PC-9 (cell line): ENCODE measurements at places on chromosomes 16 and 17. TPM values are rescaled to one million over a fixed set of nuclear protein-coding genes. Genes with fewer than 3 reads are reported as not detected.

GRCh38 chr17:18039535-18040260 is 490 bp downstream of the GID4 start:
- peak; percentile 53 for DNase-seq
- H3K4me1 ChIP-seq: peaks cover 36% of the 10 kb centered on the region
- no peak overlapping the region for H3K27ac ChIP-seq
- no peaks in the 10 kb centered on the region for H3K27me3 ChIP-seq
- H3K4me3 ChIP-seq: peak overlapping the region; percentile 92
- H3K36me3 ChIP-seq: no peaks in the 10 kb centered on the region

DNA sequence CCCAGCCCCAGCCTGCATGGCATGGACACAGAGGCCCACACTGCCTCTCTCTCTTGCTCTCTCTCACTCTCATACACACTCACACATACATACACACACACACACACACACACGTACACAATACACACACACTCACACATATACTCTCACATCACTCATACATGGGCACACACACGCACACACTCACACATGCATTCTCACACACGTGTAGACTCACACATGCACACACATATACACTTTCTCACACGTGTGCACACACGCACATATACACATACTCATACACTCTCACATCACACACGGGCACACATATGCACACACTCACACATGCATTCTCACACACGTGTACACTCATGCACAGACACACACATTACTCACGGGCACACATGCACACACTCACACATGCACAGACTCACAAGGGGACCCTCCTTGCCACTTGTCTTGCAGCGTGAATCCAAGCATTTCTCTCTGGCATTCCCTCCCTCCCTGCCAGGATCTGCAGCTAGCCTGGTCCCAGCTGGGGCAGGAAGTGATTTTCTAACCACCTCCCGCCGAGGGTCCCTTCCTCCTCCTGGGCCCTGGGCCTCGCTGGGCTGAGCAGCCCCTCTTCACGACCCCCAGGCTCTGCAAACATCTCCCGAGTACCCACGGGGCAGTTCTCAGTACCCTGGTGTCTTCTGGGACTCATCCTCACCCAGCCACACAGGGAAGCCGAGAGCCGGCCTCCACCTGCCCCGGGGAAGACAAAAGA is 37.5 kb downstream of the IL21R start:
- H3K27me3 ChIP-seq: no peaks in the 10 kb centered on the region
- no peaks in the 10 kb centered on the region for H3K4me1 ChIP-seq
- no peak overlapping the region for H3K4me3 ChIP-seq
- no peaks in the 10 kb centered on the region for H3K36me3 ChIP-seq
- DNase-seq: no peak
- no peak overlapping the region for H3K27ac ChIP-seq

DNA sequence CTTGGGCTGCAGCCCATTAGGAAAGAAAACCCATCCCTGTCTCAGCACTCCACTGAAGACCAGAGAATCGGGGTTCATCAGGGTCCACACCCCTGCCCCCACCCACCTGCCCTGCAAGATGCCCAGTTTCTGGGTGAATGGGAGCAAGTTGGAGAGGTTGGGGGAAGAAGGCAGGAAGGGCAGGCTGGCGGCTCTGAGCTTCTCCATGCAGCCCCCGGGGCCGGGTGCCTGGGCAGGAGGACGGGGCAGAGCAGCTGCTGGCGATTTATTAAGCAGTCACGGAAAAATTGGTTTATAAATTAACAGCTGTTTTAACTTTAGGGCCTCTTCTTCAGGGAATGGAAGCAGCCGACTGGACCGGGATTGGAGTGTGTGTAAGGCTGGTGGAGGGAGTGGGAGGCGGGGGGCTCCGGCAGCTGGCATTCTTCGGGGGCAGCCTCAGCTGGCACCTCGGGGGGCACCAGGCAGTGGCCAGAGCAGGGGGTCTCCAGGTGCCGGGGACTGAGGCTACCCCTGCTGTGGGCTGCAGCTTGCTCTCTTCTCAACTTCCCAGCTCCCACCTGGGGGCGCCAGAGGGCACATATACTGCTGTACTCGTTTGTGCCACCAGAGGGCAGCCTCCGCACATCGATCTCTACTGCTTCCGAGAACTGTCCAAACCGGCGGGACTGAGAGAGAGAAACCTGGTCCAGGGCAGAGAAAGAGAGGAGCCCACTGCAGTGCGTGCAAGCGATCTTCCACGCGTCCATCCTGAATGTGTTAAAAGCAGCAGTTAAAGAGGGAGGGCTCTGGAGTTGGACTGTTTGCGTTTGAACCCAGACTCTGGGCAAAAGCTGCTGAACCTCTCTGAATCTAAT is 5.0 kb upstream of the PPP1R1B start:
- no peak overlapping the region for H3K4me3 ChIP-seq
- peak; percentile 89 for DNase-seq
- peaks cover 5% of the 10 kb centered on the region; the same call in 1 of the 2 replicates for H3K27me3 ChIP-seq

Gene SRCIN1
- 16.7 and 23.7 TPM in 2 replicates for total RNA-seq

DNA sequence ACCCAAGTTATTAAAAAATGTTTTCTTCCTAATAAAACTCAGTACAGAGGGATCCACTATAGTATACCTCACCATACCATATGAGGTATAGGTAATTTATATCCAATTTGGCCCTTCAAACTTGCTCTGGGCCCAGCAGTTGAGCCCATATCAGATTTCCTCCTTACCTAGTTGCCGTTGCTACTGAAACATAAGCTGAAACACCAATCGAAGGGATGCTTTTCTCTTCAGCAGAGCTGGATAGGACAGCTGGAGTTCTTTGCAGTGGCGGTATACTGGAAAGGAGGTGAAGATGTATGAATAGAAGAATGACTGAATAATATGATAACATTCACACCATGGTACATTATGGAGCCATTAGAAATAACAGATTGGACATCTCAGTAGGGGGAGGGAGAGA is 42.7 kb downstream of the TNRC6C start:
- no peak overlapping the region for H3K4me3 ChIP-seq
- H3K27ac ChIP-seq: no peak overlapping the region
- H3K4me1 ChIP-seq: no peaks in the 10 kb centered on the region
- no peaks in the 10 kb centered on the region for H3K36me3 ChIP-seq
- DNase-seq: no peak
